ENCODE measurements at places on chromosomes 4 and X. TPM values are rescaled to one million over a fixed set of nuclear protein-coding genes. Genes with fewer than 3 reads are reported as not detected.

DNA sequence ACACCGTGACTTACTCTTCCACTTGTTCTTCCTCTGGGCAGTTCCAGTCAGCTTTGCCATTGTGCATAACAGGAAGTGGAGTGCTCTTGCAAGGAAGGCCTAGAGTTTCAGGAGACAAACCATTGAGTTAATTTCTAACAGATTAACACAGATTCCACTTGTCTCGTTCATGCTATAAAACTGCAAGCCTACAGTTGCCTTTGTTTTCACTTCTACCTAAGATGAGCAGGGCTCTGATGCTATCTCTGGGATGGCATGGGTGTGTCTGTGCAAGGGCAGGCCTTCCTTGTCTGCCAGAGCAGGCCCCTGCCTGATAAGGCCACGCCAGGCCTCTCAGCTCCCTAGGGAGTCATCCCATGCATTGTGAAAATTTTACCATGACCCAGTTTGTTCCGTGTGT is 67.7 kb upstream of the PGRMC2 start:
- DNase-seq, result no peak

DNA sequence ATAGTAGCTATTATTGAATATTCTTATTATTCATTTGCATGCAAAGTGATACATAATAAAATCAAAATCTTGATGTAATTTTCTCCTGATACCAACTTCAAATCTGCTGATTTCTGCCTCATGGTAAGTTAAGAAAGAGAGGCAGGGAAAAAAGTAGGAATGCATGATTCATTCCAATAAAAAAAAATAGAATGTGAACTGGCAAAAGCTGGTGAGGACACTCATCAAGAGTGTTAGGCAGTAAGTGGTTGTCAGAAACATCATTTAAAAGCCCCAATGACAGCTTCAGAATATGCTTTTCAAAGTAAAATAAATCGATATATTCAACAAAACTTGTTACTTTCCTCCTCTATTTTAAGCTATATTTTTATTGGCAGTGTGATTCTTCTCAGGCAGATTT is 979.1 kb downstream of the TECRL start:
- DNase-seq, result no peak

DNA sequence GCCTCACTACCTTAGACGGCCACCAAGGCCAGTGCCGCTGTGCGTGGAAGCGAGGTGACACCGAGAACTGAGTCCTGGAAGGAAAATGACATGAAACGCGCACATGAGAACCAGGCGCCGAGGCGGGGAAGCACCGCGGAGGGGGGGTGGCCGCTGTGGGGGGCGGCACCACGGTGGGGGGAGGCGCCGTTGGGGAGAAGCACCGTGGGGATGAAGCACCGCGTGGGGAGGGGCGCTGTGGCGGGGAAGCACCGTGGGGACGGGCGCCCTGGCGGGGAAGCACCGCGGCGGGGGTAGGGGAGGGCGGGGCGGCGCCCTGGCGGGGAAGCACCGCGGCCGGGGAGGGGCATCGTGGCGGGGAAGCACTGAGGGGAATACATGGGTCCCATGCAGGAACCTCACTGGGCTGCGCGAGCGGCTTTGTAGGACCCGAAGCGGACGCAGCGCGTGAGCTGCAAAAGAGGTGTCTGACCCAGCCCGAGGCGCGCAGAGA is 28.0 kb downstream of the PPP2R3B start:
- DNase-seq, result no peak

- DNase-seq, result no peak
These were observed 667.1 kb upstream of the BOD1L1 start for GRCh38 chr4:14294611-14295010.

- no peak for DNase-seq
These were observed 2.5 kb downstream of the PGRMC1 start for GRCh38 chrX:119238557-119238956.

DNA sequence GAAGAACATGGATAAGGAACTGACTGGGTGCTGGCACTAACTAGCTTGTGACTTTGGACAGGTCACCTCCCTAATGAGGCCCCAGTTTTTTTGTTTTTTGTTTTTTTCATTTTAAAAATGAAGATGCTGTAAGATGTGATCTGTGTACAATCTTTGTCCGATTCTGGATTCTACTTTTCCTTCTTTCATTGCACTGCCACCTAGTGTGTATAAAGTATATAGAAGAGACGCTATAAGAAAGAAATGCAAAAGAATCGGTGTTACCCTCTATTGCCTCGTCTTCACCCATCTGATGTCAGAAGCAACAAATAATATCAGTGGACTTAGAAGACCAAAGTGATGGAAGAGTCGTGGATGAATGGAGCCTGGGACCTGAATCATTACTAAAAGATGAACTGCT is 58.6 kb upstream of the P2RY10 start:
- DNase-seq, result peak; percentile 1

- no peak for DNase-seq
These were observed 135.6 kb downstream of the TMEM164 start for GRCh38 chrX:110138557-110138956.

CT45A10 gene
- not detected for total RNA-seq

MAGED4 gene
- 120 TPM for total RNA-seq

SPANXN3 gene
- not detected for total RNA-seq

NLGN4X gene
- total RNA-seq, result 40.8 TPM

AFP gene
- not detected for total RNA-seq

OSTC gene
- total RNA-seq, result 45.7 TPM

XAGE1A gene
- not detected for total RNA-seq

PRRG3 gene
- 6.1 TPM for total RNA-seq

XKRX gene
- not detected for total RNA-seq

CSN2 gene
- total RNA-seq, result not detected

WWC2 gene
- 13.5 TPM for total RNA-seq

TMLHE gene
- 24.1 TPM for total RNA-seq

Measured in frontal cortex (tissue), 4 donors.